Adrenal gland (tissue), 19 donors: ENCODE measurements at places on chromosomes 12 and 14. TPM values are rescaled to one million over a fixed set of nuclear protein-coding genes. Genes with fewer than 3 reads are reported as not detected.

The BDKRB1 gene
- polyA plus RNA-seq, result not detected

The SSTR1 gene
- 0.11 TPM for polyA plus RNA-seq

The GLI1 gene
- 7.2 TPM for polyA plus RNA-seq

The SERPINA10 gene
- polyA plus RNA-seq, result not detected

The EML5 gene
- 1.8 TPM for polyA plus RNA-seq

The SPRYD4 gene
- polyA plus RNA-seq, result 3.2 TPM

The DCN gene
- polyA plus RNA-seq, result 572 TPM

The STRN3 gene
- 12.4 TPM for polyA plus RNA-seq

The TMCC3 gene
- polyA plus RNA-seq, result 1.2 TPM

The MUCL1 gene
- not detected for polyA plus RNA-seq

The LRTM2 gene
- not detected for polyA plus RNA-seq

The GPR84 gene
- polyA plus RNA-seq, result 0.93 TPM

The MGAT2 gene
- 10.3 TPM for polyA plus RNA-seq

The KRT78 gene
- 0.34 TPM for polyA plus RNA-seq

The KLRF2 gene
- not detected for polyA plus RNA-seq

The STON2 gene
- 0.62 TPM for polyA plus RNA-seq

The M6PR gene
- 95.5 TPM for polyA plus RNA-seq

The GLIPR1L1 gene
- not detected for polyA plus RNA-seq

The DNAH10 gene
- 0.32 TPM for polyA plus RNA-seq

The COCH gene
- polyA plus RNA-seq, result 1.4 TPM

The SERPINA5 gene
- 83.6 TPM for polyA plus RNA-seq

The WSCD2 gene
- 0.40 TPM for polyA plus RNA-seq

The MYF6 gene
- polyA plus RNA-seq, result not detected

The ZC3H10 gene
- 2.2 TPM for polyA plus RNA-seq

The PLXNC1 gene
- 2.5 TPM for polyA plus RNA-seq

The AQP2 gene
- 81.0 TPM for polyA plus RNA-seq

The SLC7A8 gene
- polyA plus RNA-seq, result 24.5 TPM

The NELL2 gene
- polyA plus RNA-seq, result 4.2 TPM

The FLRT2 gene
- 20.3 TPM for polyA plus RNA-seq

The RHEBL1 gene
- 0.26 TPM for polyA plus RNA-seq
